Astrocyte of the hippocampus (primary cell): ENCODE measurements at places on chromosomes 12 and 14.
A peak's percentile ranks its signal among the peaks of the same experiment; 100 is the strongest.

DNA sequence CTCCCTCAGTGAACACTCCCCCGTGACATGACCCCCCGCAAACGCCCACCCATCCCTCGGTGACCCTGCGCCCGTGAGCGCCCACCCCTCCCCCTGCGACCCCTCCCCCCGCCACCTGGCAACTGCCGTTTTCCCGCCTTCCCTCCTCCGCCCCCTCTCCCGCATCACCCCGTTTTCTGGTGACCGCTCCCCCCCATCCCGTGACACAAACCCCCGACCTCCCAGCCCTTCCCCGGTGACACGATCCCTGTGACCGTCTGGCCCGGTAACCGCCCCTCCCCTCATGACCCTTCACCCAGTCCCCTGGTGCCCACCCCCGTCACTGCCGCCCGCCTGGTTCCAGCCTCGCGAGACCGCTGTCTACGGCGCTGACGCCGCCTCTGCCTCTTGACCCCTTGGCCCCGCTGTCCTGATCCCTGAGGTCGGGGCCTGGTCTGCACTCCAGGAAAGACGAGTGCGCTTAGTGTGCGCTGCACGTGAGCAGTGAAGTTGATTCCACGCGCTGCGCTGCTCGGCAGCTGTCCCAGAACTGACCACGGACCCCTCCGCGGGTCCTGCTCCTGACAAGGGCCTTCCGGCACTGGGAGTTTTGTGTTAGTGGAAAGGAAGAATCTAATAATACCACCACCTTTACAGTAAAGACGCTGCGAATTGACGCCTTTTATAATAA lies 59.4 kb downstream of the DDX51 start:
- DNase-seq, result peak; percentile 66

GRCh38 chr12:48768147-48768546 lies 20.7 kb downstream of the ADCY6 start:
- DNase-seq, result no peak

DNA sequence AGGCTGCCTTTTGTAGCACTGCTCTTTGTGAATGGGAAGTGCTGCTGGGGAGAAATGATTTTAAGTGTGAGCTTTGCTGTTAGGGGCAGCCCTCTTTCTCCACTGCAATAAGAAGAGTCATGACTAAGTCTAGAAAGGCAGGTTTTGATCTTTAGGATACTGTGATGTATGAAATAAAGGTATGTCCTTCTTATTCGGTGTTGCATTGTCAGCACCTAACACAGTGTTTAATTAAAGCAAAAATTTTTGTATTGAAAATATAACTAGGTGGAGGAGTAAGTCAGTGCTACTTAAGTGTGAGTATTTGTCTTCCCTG lies 81.5 kb downstream of the ETV6 start:
- DNase-seq, result no peak

DNA sequence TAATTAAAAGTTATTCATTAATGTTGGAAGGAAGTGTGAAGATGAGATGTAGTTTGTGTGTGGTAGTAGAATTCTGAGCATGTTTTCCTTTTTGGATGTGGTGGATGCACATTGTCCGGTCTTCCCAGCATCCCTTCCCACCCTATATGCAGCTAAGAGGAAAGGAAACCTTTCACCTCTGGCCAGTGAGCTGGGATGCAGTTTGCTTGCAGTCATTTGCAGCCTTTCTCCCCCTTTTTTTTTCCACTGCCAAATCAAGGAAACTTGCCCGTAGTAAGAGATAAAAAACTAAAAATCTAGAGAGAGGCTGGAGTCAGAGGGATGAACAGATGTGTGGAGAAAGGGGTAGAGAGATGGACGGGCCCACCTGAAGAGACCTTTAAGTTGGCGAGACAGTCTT lies 72.5 kb upstream of the SLC38A2 start:
- DNase-seq, result no peak

- peak; percentile 39 for DNase-seq
Measured at GRCh38 chr14:79542121-79542520, 669.2 kb downstream of the DIO2 start.

- DNase-seq, result no peak
Measured at GRCh38 chr14:59117754-59118528, 70.5 kb upstream of the DAAM1 start.

DNA sequence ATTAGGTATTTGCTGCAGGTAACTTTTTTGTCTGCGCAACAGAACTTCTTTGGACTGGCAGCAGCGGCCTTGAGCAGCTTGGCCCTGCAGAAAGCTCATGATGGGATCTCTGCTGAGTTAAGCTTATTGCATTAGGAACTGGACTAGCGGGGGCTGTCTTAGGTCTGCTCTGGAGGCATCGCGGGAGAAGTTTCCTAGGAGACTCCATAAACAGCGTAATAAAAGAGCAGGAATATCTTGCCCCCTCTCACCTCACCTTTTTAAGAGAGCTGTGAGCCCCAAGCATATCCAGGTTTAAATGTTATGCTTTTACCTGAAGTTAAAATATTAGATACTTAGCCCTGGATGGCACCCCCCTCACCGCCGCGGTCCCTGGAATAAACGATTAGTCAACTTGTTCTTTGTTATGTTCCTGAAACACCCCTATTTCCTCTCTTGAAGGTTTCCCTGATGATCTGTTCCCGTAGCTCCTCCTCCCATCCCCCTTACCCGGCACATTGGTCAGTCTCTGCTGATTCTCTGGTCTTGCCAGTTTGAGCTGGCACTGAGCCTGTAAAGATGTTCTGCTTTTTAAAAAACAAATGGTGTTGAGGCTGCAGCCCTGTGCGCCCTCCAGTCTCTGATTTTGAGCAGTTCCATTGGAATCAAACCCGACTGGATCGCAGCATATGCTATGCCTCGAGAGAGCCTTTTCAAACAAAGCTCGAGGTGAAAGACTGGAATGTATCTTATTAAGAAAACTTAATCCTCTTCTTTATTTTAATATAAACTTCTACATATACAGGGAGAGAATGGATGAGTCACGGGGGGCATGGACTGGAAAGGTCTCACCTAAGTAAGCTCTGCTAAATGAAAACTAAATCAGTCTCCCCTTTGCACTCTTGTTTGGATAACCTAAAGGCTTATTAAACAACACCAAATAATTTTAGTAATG lies 1.9 kb downstream of the MLXIP start:
- peak; percentile 72 for DNase-seq

GRCh38 chr14:61640158-61641136 lies 54.9 kb upstream of the HIF1A start:
- no peak for DNase-seq

- peak; percentile 29 for DNase-seq
Measured at GRCh38 chr12:109387425-109388166, 39.9 kb downstream of the MYO1H start.

GRCh38 chr14:105200641-105201040 lies 19.5 kb upstream of the NUDT14 start:
- no peak for DNase-seq

DNA sequence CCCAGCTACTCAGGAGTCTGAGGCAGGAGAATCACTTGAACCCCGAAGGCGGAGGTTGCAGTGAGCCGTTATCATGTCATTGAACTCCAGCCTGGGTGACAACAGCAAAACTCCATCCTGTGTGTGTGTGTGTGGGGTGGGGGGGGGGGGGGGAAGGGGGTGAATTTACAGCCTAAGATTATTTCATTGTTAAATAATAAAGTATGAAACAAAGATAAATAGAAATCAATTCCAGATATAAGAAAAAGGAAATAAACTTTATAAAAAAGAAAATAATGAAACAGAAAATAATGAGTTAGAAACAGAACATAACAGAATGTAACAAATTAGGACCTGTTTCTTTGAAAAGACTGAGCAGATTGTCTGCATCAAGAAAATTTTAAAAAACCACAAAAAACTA lies 83.5 kb downstream of the INSM2 start:
- no peak for DNase-seq

DNA sequence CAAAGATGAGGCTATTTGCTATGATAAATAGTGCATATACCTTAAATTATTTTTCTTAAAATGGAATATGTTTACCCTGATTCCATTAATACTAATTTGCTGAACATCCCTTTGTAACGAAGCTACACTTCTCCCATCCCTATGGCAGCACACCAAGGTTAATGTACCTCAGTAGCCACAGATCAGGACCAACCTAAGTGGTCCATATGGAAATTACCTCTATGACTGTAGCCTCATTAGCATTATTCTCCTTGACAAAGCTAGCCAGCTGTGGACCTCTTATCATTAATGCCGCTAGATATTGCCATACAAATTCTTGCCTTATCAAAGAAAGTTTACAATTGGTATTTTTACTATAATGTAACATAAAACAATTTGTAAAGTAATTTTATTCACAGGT lies 76.9 kb upstream of the GARIN2 start:
- DNase-seq, result no peak

- DNase-seq, result no peak
Measured at GRCh38 chr12:2689879-2690278, 104.9 kb upstream of the FKBP4 start.

- no peak for DNase-seq
Measured at GRCh38 chr14:50308363-50308915, 3.6 kb downstream of the L2HGDH start.

DNA sequence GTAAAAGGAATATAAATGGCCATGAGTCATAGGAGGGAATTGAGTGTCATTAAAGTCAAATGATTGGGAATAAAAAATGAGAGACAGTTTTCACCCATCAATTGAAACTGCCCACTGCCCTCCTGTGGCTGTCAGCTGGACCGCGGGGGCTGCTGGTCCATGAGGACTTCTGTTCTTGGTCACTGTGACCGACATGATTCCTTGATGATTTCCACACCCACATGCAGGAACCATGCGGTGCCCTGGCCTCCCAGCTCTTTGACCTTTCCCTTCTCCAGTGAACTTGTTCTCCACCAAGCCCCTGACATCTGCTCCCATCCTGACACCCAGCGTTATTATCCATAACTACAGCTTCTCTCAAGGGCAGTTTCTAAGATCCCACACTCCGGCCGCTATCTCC lies 48.4 kb downstream of the C12orf75 start:
- peak; percentile 40 for DNase-seq

- no peak for DNase-seq
Measured at GRCh38 chr14:101939646-101940170, 24.7 kb upstream of the DYNC1H1 start.

GRCh38 chr14:90060312-90060964 lies 1.4 kb upstream of the KCNK13 start:
- DNase-seq, result peak; percentile 89

GRCh38 chr14:103391048-103391447 lies 5.8 kb downstream of the MARK3 start:
- peak; percentile 78 for DNase-seq

DNA sequence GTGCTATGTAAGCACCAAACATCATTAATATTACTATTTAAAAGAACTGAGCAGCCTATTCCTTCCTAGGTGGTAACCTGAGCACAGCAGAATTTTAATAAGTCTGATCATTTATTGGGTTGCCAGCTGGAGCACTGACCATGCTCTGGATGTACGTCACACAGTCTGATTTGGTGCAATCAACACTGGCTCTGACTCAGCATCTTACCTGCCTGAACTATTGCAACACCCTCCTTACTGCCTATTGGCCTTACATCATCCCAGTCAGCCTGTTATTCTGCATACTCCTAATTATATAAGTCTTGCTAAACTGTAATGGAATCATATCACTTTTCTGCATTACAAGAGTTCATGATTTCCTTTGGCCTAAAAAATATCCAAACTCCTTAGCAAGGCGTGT lies 149.7 kb downstream of the PTPRO start:
- no peak for DNase-seq

- DNase-seq, result no peak
Measured at GRCh38 chr12:112965643-112966042, 12.7 kb upstream of the OAS2 start.

GRCh38 chr12:123365025-123365917 lies 624 bp upstream of the SBNO1 start:
- peak; percentile 99 for DNase-seq

GRCh38 chr12:77625441-77625840 lies 205.3 kb upstream of the NAV3 start:
- DNase-seq, result peak; percentile 86

DNA sequence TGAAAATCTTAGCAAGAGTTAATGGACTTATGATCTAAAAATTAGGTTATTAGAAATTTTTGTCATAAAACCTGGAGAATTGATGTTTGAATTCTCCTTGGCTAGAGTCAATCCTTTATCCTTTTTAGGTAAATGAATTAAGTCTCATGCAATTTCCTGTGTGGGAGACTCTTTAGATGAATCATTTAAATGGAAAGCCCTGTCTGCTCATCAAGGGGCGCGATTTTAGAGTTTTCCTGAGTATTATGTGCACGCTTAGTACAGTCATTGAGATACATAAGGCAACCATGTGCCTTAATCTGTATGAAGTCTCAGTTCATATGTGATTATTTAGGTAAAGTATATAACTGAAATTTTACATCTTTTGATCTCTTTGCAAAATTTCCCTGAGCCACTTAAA lies 974.7 kb downstream of the NRXN3 start:
- DNase-seq, result no peak

GRCh38 chr14:82757776-82758175 lies 1224.1 kb upstream of the SEL1L start:
- DNase-seq, result no peak

GRCh38 chr12:27814851-27815591 lies 35.0 kb upstream of the MANSC4 start:
- no peak for DNase-seq

- peak; percentile 88 for DNase-seq
Measured at GRCh38 chr12:66066137-66066928, 64.2 kb downstream of the LLPH start.

GRCh38 chr12:124898200-124898922 lies 16.1 kb downstream of the UBC start:
- DNase-seq, result peak; percentile 42

- DNase-seq, result no peak
Measured at GRCh38 chr12:132449565-132450417, 40.2 kb upstream of the FBRSL1 start.

DNA sequence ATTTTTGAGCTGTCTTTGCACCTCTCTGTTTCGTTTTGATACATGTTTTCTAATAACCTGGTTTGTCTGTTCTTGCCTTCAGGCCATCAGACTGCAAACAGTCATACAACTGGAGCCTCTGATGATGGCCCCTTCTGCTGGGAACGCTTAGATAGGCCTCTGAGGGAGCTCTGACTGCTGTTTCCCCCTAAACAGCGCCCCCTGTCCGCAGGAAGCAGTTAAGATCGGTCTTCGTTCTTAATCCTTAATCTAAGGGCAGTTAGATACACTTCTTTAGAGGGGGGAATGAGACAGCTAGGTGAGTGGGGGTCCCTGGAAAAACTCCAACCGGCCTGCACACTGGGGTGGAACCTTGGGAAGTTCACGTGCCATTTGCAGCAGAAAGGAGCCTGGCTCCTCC lies 1338.8 kb upstream of the SEL1L start:
- no peak for DNase-seq

GRCh38 chr14:105065280-105066228 lies at the start of gene GPR132:
TSS of gene GPR132 (minus strand) at chr14:105065430. CDS start at chr14:105055420, 10,010 bp downstream.
- peak; percentile 58 for DNase-seq

GRCh38 chr14:102590667-102591099 lies 1.8 kb upstream of the RCOR1 start:
- peak; percentile 41 for DNase-seq
